Stimulated activated CD4-positive, alpha-beta T cell treated with anti-CD3 and anti-CD28 coated beads, Interleukin-15, amount 100 ng/mL, for 1 hour (primary cell): ENCODE measurements at places on chromosomes 16 and 17.
A peak's percentile ranks its signal among the peaks of the same experiment; 100 is the strongest.

DNA sequence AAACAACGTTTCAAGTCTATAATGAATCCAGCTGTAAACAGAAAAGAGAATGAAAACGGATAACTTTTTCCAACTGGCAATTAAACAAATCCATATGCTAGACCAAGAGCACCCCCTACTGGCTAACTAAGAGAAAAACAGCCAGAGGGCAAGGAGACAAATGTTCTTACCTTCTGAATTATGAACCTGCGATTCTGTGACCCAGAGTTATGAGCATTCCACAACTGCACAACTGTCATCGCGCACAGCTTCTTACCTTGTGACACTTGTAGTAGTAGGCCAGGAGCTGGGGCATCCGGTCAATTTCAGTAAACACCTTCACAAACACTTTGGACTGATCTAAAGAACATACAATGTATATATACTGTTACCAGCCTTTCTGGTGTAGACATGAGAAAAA lies 18.6 kb downstream of the COG7 start:
- no peak for DNase-seq

DNA sequence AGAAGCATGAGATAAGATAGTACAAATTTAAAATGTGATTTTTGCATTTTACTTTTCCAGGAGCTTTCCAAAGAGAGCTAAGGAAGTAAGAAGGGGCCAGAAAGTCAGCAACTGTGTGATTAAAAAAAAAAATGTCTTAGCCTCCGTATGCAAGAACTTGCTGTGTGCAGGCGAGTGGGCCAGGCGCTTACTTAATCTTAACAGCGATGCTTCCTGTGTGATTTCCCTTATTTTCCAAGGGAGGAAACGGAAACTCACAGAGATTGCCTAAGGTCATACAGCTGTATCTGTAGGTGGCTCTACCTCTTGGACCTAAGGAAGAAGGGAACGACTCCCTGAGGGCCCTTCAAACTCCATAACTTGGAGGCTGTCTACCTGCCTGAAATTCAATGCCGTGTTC lies 11.1 kb downstream of the HS3ST3B1 start:
- DNase-seq = no peak

- no peak for DNase-seq
Measured at GRCh38 chr17:29577001-29577370, 8.5 kb downstream of the TP53I13 start.

- no peak for DNase-seq
Measured at GRCh38 chr17:8520981-8521380, 85.3 kb downstream of the NDEL1 start.

GRCh38 chr16:51231702-51232101 lies 80.6 kb upstream of the SALL1 start:
- DNase-seq = no peak

- DNase-seq = no peak
Measured at GRCh38 chr16:87970186-87970585, 19.0 kb downstream of the BANP start.

DNA sequence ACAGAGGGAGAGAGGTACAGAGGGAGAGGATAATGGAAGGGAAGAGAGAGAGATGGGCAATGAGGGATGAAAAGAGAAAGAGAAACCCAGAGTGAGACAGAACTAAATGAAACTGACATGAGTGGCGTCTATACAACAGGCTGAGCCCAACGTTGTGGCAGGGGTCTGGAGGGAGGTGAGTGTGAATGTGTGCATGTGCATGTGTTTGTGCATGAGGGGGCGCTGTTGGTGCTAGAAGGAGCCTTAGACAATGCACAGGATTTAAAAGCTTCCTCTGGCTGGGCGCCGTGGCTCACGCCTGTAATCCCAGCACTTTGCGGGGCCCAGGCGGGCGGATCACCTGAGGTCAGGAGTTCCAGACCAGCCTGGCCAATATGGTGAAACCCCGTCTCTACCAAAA lies 454.8 kb upstream of the CDH11 start:
- DNase-seq = no peak

- no peak for DNase-seq
Measured at GRCh38 chr16:10081201-10081940, 100.9 kb downstream of the GRIN2A start.

GRCh38 chr17:2064147-2064489 lies 9.2 kb downstream of the HIC1 start:
- no peak for DNase-seq

- DNase-seq = no peak
Measured at GRCh38 chr16:61002479-61003204, 1033.6 kb downstream of the CDH8 start.

- no peak for DNase-seq
Measured at GRCh38 chr17:65047941-65048340, 8.6 kb downstream of the GNA13 start.

- no peak for DNase-seq
Measured at GRCh38 chr16:50625374-50625773, 55.7 kb downstream of the SNX20 start.

DNA sequence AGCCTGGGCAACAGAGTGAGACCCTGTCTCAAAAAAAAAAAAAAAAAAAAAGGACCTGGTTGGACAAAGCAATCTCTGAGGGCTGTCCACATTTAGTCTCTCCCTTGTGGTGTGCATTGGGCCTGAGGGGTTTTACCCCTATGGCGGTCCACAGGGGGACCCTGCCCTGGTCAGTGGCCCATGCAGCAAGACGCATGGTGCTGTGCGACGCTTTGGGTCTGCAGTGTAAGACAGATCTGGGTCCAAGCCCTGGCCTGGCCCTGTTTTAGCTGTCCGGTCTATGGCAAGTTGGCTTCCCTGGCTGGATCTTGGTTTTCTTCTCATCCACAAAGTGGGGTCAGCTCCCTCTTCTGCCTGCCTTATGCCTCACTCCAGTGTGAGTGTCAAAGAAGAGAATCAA lies 123.2 kb upstream of the NLRP1 start:
- no peak for DNase-seq

- no peak for DNase-seq
Measured at GRCh38 chr17:15291674-15292361, 26.7 kb upstream of the PMP22 start.

DNA sequence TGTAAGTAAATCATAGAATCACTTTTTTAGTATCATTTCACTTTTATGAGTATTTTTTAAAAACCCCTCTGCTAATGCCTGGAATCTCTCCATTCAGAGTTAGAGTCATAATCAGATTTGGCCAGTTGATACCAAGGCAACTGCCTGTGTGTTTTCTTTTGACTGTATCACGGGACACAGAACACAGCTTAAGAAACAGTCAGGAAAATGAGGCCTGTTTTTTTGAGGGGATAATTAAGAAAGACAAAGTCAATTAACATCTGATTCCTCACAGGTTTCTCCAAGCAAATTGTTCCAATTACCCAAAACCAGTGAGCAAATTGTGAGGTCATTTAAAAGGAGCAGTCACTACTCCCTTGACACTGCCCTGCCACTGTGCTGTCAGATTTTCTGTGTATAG lies 944.5 kb upstream of the SOX9 start:
- no peak for DNase-seq

DNA sequence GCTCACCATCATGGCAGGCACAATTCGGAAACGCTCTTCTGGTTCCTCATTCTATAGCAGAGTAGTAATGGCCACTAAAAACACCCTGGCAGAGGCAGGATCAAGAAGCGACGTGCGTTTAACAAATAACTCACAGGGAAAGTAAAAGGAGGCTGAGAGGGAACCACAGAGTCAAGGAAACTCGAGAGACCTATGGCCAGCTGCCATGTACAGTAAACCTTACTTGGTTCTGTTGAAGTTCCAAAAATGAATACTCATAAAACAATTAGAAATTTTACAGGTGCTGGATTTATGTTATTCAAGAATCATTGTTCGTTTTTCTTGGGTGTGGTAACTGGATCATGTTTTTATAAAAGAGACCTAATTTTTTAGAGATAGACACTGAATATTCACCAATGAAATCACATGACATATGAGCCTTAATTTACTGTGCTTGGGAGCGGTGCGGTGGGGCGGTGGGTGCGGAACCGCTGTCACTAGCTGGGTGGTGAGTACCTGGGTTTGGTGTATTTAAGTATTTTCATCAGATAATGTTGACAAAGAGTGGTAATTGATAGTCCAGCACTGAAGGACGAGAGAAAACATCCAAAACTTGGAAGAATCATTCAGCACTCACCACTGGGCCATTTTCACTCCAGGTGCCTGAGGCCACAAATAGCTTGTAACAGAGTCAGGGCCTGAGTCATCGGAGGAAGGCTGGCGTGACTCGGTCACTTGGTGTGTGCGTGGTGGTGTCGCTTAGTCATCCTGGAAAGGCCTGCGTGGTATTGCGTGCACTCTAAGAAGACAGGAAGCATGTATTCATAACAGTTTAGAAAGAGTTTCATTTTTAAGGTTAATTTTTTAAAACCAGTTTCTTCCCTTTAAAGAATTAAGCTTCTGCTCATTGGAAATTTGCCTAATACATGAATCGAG lies 135.4 kb upstream of the CHMP6 start:
- peak; percentile 69 for DNase-seq

- no peak for DNase-seq
Measured at GRCh38 chr17:56602292-56603130, 9.0 kb downstream of the NOG start.

DNA sequence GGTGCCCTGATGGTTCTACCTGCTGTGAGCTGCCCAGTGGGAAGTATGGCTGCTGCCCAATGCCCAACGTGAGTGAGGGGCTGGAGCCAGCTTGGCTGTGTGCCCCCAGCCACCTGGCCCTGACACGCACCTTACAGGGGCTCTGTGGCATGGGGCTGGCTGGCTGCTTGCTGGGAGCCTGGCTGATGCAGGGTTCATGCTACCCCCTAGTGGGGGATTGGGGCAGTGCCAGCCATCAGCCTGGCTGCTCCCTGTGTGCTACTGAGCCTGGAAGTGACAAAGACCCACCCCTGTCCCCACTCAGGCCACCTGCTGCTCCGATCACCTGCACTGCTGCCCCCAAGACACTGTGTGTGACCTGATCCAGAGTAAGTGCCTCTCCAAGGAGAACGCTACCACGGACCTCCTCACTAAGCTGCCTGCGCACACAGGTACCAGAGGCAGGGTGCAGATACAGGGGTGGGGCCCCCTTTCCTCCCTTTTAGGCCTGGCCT lies 5.7 kb downstream of the GRN start:
- peak; percentile 66 for DNase-seq

DNA sequence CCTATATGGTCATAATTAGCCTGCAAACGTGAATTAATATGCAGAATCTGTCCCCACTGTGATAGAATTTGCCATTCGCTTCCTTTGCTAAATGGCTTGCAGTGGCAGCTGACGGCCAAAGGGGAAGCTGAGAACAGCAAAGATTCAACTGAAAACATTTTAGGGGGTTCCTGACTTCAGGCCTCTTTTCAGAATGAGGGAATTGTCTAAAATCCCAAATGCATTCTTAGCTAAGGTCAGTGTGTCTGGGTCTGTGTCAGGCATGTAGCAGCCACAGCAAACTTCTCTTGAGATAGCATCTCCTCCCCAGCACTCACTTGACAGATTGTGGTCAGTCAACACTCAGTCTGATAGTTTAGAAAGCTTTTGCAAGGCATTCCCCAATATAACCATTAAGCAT lies 701.1 kb downstream of the WWOX start:
- no peak for DNase-seq

GRCh38 chr17:29066606-29067005 lies 23.7 kb downstream of the PIPOX start:
- DNase-seq = no peak

GRCh38 chr17:2054512-2055291 lies at the start of gene HIC1:
HIC1 (plus strand) TSS chr17:2055103; CDS start chr17:2056691, 1,588 bp downstream.
- peak; percentile 67 for DNase-seq

- DNase-seq = no peak
Measured at GRCh38 chr16:7324321-7324720, 8.3 kb upstream of the RBFOX1 start.

DNA sequence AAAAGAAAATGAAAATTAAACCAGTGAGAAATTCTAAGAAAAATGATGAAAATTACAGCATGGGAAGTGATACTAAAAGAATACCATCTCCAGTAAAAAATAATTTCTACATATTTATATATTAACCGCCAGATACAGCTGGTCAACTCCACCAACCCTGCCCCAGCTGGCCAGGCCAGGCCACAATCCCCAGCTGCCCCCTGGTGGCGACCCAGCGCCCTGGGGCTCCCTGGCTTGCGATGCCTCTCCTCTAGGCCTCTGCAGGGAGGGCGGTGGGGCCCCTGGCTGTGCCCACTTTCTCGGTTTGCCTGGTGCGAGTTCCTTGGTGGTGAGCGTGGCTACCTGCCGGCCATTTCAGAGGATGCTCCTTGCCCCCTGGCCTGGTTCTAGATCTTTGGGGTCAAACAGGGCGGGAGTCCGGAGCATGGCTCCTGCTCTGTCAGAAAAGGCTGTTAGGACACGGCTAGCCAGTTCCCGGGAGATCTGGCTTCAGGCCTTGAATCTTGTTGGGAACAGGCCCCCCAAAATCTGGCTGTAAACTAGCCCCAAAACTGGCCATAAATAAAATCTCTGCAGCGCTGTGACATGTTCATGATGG lies 14.5 kb downstream of the GLIS2 start:
- peak; percentile 65 for DNase-seq

GRCh38 chr16:72195609-72196008 lies 23.7 kb upstream of the PMFBP1 start:
- DNase-seq = no peak

DNA sequence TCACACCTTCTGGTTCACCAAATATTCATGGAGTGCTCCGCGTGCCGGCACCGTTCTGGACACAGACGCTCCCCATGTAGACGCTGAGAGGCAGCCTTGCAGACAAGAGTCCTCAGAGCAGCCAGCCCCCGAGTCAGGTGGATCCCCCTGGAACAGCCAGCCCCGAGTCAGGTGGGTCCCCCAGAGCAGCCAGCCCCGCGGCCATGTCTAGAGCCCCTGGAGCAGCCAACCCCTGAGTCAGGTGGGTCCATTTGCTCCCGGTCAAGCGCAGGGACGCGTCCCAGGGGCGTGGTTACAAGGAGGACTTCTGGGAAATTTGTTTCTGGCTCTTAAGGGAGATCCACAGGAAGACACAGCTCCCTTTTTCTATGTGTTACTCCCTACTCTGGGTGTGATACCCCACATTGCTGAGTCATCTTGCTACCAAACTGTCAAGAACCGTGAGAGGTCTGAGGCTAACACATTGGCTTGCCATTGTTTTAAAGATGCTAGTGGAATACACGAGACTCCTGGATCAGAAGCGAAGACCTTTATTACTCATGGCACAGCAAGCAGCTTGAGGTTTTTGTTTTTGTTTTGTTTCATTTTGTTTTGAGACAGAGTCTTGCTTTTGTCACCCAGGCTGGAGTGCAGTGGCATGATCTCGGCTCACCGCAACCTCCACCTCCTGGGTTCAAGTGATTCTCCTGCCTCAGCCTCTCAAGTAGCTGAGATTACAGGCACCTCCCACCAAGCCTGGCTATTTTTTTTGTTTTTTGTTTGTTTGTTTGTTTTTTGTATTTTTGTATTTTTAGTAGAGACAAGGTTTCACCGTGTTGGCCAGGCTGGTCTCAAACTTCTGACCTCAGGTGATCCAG lies 43.3 kb upstream of the CBFA2T3 start:
- DNase-seq = no peak

- no peak for DNase-seq
Measured at GRCh38 chr16:30567991-30568638, 3.4 kb downstream of the ZNF688 start.
